ENCODE measurements at places on chromosomes 2 and 18.

- no peak for DNase-seq
These were observed 2.2 kb upstream of the IL1R1 start for GRCh38 chr2:102140377-102140776.

GRCh38 chr2:71940695-71941094, 207.0 kb downstream of the CYP26B1 start:
- DNase-seq = no peak

DNA sequence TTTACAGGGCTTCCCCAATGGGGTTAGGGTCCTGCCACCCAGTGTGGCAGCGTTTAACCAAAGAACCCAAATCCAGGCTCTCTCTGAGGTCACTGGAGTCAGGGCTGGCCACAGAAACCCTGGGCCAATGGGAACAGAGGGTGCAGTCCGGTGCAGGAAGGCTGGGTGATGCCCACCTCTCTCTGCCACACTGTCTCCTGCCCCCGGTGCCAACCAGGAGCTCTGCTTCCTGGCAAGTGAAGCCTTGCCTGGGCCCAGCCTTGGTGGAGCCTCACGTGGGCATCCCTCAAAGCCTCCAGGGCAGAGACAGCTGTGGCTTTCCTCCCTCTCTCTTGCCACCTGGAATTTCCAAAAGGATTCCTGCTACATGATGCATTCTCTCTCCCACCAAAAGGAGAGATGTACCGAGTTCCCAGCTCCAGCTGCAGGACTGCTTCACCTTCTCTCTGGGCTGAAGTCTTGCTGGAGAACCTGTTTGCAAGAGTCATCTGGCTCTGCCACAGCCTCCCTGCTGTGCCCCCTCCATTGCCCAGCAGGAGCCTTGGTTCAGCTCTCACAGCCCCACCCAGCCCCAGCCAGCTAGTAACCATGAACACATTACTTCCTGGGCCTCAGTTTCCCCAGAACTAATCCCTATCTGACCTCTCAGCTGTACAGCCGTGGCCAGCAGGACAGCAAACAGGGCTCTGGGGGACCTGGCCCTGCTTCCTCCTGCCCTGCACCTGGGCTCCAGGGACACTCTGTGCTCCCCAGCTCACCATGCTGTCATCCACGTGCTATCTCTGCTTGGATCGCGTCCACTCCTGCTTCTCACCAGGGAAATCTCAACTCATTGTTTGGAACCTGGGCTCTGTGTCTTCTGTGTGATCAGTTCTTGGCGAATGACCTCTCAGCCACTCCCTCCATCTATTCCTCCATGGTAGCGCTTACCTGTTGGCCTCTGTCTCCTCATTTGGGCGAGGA, 43.4 kb downstream of the KCNF1 start:
- DNase-seq = no peak

- no peak for DNase-seq
These were observed 117.6 kb upstream of the PIEZO2 start for GRCh38 chr18:11266781-11267480.

- DNase-seq = no peak
These were observed 47.8 kb upstream of the ST3GAL5 start for GRCh38 chr2:85936421-85937068.

- no peak for DNase-seq
These were observed 419.0 kb downstream of the DSC3 start for GRCh38 chr18:30623401-30624065.

DNA sequence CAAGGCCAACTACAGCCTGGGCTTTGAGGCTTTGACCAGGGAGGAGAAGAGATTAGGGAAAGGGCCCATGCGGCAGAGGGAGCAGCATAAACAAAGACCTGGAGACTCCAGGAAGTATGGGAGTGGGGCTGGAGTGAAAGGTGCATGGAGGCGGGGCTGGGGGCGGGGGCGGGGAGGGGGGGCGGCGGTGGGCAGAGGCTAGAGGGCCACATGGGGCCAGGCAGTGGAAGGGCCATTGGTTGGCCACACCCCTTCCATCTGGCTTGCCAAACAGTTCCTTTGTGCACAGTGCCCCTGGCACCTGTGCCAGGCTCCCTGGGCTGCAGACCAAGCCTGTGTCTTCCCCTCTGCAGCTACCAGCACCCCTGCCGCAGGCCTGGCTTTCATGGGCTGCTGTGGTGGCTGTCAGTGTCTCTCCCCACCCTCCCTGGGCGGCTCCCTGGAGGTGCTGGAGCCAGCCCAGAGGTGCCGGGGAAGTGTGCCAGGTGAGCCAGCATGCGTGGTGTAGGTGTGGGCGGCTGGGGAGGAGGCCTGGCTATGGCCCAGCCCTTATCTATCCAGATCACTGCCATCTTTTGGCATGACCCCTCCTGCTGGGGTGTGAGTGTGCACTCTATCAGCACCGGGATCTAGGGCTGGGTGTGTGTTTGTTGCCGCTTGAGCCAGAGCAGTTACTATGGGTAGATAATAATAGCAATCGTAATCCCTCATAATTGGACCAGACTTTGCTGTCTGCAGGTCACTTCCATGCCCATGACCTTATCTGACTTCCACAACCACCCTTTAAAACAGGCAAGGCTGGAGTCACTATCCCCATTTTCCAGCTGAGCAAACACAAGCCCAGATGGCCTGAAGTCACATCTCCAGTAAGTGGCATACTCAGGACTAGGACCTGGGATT, 30.5 kb downstream of the DNMT3A start:
- no peak for DNase-seq
